Liver (tissue), 10 donors: ENCODE measurements at places on chromosomes 3 and 15. TPM values are rescaled to one million over a fixed set of nuclear protein-coding genes. Genes with fewer than 3 reads are reported as not detected.

DNA sequence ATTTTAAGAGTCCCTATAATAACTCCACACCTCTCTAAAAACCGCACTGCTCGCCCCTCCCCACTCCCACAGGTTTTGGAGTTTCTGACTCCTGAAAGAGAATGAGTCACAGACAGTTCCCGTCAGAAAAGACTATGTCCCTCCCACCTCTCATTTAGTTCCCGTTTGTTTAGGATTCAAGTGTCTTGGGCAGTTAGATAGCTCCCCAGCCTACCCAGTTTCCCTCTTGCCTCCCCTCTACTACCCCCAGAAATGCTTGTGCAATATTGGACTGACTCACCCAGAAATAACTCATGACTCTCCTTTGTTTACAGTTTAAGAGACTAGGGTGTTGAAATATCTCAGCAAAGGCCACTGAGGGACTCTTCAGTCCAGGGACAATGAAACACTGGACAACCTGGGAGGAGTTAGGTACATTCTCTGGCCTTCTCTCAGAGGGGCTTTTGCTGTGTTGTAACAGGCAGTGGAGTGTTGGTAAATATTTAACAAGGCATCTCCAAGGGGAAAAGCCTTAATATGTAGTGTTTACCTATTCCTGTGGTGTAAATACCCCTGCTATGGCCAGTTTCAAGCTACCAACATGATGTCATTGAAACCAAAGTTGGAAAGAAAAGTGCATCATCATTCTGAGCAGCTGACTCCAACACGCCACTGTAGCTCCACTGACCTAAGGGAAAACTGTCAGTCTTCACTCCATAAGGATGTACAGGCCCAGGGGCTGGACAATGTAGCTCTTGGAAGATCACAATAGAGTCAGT lies 96.1 kb upstream of the CHD2 start:
- no peak for DNase-seq

- DNase-seq = no peak
Measured at GRCh38 chr3:150623945-150624344, 20.8 kb downstream of the SELENOT start.

DNA sequence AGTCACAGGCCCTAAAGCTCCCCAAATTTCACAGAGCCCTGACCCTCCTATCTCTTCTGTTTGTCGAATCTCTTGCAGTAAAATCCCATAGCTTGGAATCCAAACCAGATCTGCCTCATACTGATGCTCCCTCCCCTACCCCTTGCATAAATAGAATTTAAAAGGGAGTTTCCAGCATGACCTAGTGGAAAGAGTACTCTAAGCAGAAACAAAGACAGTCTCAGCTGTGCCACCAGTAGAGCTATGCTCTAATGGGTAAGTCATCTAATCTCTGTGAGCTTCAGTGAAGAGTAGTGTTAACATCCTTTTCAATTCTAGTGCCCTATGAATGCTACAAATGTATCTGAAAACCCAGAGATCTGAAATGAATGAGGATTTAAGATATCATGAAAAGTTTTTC lies 4.0 kb upstream of the SLC12A1 start:
- DNase-seq = no peak

DNA sequence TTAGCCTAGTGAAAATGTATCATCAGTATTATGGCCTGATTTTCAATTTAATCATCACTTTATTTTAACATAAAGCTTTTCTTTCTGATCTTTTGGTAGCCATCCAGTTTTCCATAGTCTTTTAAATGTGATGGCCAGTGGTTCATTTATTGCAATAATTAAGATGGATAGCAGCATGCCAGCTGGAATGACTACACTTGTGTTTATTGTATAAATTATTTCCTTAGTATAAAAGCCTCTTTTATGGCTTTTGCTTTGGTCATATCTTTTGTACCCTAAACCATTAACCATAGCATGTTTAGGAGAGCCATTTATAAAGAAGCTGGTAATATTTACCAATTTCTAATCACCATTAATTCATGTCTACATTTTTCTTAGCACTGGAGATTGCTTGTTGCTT lies 31.7 kb downstream of the ALCAM start:
- no peak for DNase-seq

GRCh38 chr3:167507954-167508353 lies 34.1 kb upstream of the SERPINI2 start:
- DNase-seq = no peak

Gene ZDHHC19
- 0.59 TPM for total RNA-seq

Gene HEG1
- 5.9 TPM for total RNA-seq
